ENCODE measurements at places on chromosomes 6 and 20.

- no peak for DNase-seq
Observed at GRCh38 chr6:43334466-43335095, 26.0 kb upstream of the CRIP3 start.

DNA sequence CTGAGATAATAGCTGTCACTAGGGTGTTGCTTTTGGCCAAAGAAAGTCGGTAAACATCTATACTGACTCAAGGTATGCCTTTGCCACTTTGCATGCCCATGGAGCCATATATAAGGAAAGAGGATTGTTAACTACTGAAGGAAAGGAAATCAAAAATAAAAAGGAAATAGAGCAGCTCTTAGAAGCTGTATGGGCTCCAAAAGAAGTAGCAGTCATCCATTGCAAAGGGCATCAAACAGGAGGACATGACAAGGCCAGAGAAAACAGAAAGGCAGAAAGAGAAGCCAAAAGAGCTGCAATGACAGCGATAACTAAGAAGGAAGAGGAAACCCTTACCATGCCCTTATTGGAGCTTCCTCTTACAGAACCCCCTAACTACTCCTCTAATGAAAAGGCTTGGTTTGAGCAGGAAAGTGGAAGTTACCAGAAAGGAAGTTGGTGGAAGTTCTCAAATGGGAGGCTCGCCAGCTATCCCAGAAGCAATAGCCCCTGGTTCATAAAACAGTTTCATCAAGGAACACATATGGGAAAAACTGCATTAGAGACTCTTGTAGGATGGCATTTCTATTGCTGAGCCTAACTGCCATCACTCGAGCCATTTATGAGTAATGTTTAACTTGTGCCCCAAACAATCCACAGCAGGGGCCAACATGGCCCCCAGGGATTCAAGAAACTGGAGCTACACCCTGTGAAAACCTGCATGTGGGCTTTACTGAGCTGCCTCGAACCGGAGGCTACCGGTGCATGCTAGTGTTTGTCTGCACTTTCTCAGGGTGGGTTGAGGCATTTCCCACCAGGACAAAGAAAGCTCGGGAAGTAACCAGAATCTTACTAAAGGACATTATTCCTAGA lies 7.0 kb downstream of the IL22RA2 start:
- no peak for DNase-seq

GRCh38 chr20:2006452-2007361 lies 12.8 kb upstream of the PDYN start:
- peak; percentile 78 for DNase-seq

GRCh38 chr6:70281923-70282311 lies 21.0 kb downstream of the COL9A1 start:
- DNase-seq: no peak

DNA sequence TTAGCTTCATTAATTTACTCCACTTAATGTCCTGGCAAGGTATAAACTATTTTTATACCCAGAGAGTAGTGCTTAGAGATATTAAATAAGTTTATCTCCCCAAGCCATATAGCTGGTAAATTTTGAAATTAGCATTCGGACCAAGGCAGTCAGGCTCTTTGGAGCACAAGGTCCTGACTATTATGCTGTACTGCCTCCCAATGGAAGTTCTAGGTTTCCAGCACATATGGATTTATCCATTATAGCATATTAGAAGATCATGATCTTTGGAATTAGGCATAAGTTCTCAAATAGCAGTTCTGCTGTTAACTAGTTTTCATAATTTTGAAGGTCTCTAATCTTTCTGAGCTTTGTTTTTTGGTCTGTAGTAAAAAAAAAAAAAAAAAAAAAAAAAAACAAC lies 835.3 kb upstream of the EPHA7 start:
- no peak for DNase-seq

GRCh38 chr6:109008054-109008453 lies 86.6 kb downstream of the SESN1 start:
- no peak for DNase-seq

- DNase-seq: no peak
Observed at GRCh38 chr6:39059496-39060310, 11.1 kb downstream of the GLP1R start.

DNA sequence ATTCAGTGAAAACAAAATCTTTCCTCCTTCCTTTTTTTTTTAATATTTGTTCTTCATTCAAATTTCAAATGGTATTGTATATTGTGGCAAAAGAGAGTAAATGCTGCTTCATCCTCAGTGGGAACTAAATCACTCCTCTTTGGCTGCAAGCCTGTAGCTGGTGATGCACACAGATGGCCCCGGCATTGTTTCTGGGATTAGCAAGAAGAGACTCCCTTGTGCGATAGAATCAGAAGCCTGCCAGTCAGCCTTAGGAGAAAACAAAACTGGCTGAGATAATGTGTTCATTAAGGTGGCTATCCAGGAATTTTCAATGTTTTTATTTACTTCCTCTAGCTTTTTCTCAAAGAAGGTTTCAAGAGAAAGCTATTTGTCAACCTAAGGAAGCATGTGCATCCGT lies 20.7 kb upstream of the ELOVL2 start:
- no peak for DNase-seq

- DNase-seq: no peak
Observed at GRCh38 chr20:34269996-34270627, 28.9 kb downstream of the ASIP start.

GRCh38 chr6:140393665-140394540 lies 1019.5 kb upstream of the CITED2 start:
- DNase-seq: no peak

Data from H1 (cell line).